ENCODE measurements at places on chromosomes 5 and 9. TPM values are rescaled to one million over a fixed set of nuclear protein-coding genes. Genes with fewer than 3 reads are reported as not detected.

The NEURL1B gene
- 0.07 TPM for total RNA-seq

The EQTN gene
- total RNA-seq: not detected

The TAL2 gene
- total RNA-seq: not detected

The KCNN2 gene
- total RNA-seq: not detected

DNA sequence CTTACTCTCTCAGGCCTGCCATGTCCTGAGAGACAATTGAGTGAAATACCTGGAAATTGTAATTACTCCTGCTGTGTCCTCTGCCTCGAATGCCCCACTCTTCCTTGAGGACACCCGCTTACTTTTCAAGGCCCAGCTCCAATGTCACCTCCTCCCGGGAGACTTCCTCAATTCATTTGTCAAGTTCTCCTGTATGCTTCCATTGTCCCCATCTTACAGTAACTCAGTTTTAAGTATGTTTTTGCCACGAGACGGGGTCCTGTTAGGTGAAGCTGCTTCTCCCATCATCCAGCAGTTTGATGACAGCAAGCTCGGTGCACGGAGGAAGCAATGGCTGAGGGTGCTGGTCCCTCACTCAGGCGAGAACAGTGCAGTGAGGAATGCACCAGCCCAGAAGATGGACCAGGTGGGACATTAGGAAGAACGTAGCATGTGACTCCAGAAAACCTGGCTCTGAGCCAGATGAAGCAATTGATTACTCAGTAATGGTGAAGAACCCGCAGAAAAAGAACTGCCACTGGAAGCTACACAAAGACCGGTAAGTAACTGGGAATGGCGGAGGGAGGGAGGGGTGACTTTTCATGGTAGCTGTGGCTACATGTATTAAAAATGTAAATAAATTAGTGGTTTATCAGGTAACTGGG, 274.8 kb downstream of the DENND1A start:
- H3K27me3 ChIP-seq: no peaks in the 10 kb centered on the region
- no peak for DNase-seq
- peaks cover 18% of the 10 kb centered on the region for H3K36me3 ChIP-seq

DNA sequence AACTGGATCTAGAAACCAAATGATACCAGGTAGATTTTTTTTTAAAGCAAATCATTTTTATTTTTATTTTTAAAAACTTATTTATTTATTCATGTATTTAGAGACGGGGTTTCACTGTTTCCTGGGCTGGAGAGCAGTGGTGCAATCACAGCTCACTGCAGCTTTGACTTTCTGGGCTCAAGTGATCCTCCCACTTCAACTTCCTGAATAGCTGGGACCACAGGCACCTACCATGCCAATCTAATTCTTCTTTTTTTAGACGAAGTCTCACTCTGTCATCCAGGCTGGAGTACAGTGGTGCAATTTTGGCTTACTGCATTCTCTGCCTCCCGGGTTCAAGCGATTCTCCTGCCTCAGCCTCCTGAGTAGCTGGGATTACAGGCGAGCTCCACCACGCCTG, 41.3 kb upstream of the CDK20 start:
- H3K4me3 ChIP-seq: no peak overlapping the region
- H3K27me3 ChIP-seq: no peaks in the 10 kb centered on the region
- no peaks in the 10 kb centered on the region for H3K36me3 ChIP-seq

DNA sequence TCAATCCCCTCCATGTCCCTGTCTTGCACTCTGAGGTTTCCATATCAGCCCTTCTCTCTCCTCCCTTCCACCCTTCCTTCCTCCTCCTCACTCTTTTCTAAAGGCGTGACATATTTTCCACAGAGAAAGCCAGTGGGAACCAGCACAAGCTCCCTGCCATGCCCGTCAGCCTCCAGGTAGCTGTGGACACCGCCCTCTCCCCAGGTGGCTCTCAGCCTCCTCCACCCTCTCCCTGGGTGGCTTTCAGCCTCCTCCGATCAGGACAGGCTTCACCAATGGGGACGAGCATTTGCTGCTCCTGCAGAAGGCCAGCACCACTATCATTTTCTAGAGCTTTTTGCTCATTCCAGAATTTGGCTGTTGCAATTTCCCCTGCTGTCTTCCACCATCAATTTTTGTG, 236.6 kb downstream of the GADD45G start:
- H3K27me3 ChIP-seq: no peaks in the 10 kb centered on the region
- no peaks in the 10 kb centered on the region for H3K4me1 ChIP-seq
- no peak for DNase-seq
- H3K36me3 ChIP-seq: no peaks in the 10 kb centered on the region
- no peak overlapping the region for H3K27ac ChIP-seq

DNA sequence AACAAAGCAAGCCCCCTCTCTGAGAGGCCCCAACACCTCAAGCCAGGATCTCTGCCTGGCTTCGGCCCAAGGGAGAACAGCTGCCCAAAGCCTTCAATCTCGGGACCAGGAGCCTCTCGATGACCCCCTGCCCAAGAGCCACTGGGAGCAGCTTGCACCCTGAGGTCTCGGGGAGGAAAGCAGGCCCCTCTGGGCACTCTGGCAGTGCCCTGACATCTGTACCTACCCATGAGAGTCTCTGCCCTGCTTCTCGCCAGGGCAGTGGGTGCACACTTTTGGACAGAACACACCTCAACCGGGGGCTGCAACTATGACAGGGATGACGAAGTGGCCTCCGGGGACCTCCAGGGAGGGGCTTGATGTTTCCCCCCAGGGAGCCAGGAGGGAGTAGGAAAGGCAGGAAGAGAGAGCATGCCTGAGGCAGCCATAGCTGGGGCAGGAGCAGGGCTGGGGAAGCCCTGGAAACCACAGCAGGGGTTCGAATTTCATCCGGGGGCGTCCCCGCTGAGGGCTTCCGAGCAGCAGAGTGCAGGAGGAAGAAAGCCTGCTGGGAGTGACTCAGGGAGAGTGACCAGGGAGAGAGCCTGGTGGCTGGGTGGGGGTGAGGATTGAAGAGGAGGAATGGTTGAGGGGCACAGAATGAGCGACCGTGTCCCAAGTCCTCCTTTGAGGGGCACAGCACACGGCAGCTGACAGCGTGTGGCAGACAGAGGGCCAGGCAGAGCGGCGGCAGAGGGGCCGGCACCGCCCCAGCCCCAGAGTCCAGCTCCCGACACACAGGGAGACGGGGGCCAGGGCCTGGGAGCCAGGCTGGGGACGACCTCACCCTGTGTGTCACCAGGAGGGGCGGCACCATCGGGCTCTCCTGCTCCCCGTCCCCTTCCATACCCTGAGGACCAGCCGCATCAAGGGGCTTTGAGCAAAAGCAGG, 1.8 kb downstream of the LPCAT1 start:
- DNase-seq: peak; percentile 16
- H3K4me3 ChIP-seq: peak overlapping the region; percentile 91
- H3K36me3 ChIP-seq: peaks cover 38% of the 10 kb centered on the region

DNA sequence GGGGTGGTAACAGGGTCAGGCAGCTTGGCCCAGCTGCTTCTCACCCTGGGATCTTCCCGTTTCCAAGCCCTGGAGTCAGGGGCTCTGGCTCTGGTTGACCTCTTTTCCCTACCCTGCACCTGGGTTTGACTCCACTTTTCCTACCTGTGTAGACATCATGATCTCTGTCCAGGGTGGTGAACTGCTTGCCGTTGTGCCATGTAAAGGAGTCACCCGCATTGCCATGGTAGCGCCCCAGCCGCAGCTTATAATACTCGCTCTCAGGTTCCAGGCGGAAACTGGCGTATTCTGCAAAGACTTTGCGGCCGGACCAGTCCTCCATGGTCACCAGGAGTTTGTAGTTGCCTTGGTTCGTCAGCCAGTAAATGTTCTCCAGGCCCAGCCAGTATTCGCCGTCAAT, 30.9 kb downstream of the ANGPTL2 start:
- H3K4me3 ChIP-seq: no peak overlapping the region
- H3K4me1 ChIP-seq: no peaks in the 10 kb centered on the region
- no peak for DNase-seq
- H3K27me3 ChIP-seq: no peaks in the 10 kb centered on the region
- H3K27ac ChIP-seq: no peak overlapping the region

- H3K36me3 ChIP-seq: no peaks in the 10 kb centered on the region
- DNase-seq: no peak
- no peak overlapping the region for H3K4me3 ChIP-seq
- H3K27me3 ChIP-seq: peaks cover 4% of the 10 kb centered on the region
- H3K27ac ChIP-seq: no peak overlapping the region
These were observed 336.8 kb upstream of the SLC30A5 start for GRCh38 chr5:68757006-68757405.

DNA sequence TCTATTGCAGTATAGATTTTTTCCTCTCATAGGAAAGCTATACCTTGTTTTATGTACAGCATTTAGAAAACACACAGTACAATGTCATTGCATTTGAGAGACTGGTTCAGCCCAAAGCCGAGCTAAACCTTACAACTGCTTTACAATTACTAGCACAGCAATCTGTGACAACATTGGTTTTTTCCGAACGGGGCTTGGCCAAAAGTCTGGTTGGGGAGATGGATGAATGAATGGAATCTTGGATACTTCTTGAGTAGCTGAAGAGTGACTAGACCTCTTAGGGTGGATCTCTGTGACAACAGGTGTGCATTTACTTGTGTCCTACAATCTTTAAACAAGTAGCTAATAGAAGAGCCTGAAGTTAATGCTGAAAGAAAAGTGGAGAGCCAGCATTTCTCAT, 1.2 kb downstream of the SGCD start:
- no peak overlapping the region for H3K4me3 ChIP-seq
- H3K27me3 ChIP-seq: no peaks in the 10 kb centered on the region
- H3K36me3 ChIP-seq: no peaks in the 10 kb centered on the region
- no peak overlapping the region for H3K27ac ChIP-seq
- no peak for DNase-seq
- H3K4me1 ChIP-seq: no peaks in the 10 kb centered on the region

Measured in activated B cell treated with CpG ODN at 0.5 μM for 24 hours (primary cell).